ENCODE measurements at places on chromosomes 5 and 9. TPM values are rescaled to one million over a fixed set of nuclear protein-coding genes. Genes with fewer than 3 reads are reported as not detected.

Gene SEMA6A
- total RNA-seq, result 51.1 TPM

Gene PCDHGA6
- 1.2 TPM for total RNA-seq

Gene FOXD1
- total RNA-seq, result 0.13 TPM

Gene DBH
- not detected for total RNA-seq

Gene CSF2
- 0.13 TPM for total RNA-seq

Gene JADE2
- total RNA-seq, result 12.5 TPM

Gene LMX1B
- under 0.01 TPM for total RNA-seq

Gene ARID3C
- total RNA-seq, result 0.25 TPM

Gene THOC3
- 33.1 TPM for total RNA-seq

Gene TIGD6
- 5.3 TPM for total RNA-seq

Gene GGTA1
- total RNA-seq, result 13.4 TPM

Gene TIMD4
- not detected for total RNA-seq

Gene SCGB3A1
- 1.5 TPM for total RNA-seq

Gene BHMT
- total RNA-seq, result not detected

Gene ZNF483
- 1.6 TPM for total RNA-seq

Gene STPG3
- not detected for total RNA-seq

Gene PRUNE2
- total RNA-seq, result 10.8 TPM

Gene F2RL2
- total RNA-seq, result 0.25 TPM
